Activated gamma-delta T cell treated with Interleukin-2 at 50 U/mL for 16 hours (primary cell): ENCODE measurements at places on chromosomes 1 and 21.

- DNase-seq: no peak
Observed at GRCh38 chr1:65084066-65084465, 63.9 kb upstream of the AK4 start.

- DNase-seq: no peak
Observed at GRCh38 chr1:28646040-28646439, 2.4 kb upstream of the RNU11 start.

DNA sequence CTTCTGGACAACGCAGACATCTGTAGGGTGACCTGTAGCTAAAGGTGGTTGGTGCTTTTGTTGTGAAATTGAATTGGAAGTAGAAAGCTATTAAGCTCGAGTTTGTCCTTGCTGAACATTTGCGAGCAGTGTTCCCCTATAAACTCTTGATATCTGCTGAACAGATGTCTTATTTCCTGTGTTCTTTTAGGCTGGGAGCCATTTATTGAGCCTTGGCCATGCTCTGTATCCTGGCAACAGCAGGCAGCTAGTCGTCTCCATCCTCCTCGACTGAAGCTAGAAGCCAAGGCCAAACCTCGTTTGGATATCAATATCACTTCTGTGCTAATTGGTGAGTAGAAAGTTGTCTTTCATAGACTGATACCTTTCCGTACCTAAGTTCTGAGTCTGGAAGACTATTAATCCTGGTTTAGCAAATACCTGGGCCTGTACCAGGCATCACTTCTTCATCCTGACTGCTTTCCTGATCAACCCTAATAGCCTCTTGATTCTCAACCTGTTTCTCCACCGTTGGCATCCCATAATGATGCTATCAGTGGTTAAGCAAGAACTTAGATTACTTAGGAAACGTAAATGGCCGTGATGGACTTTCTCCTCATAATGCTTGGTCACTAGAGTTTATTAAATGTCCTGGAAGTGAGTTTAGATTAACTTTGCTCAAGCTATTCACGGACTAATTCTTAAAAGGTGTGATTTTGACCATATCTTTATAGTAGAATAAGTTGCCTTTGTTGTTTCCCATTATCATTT lies 103.4 kb downstream of the VPS13D start:
- no peak for DNase-seq

- no peak for DNase-seq
Observed at GRCh38 chr1:74697832-74698231, 24.2 kb upstream of the ERICH3 start.

- DNase-seq: no peak
Observed at GRCh38 chr1:219544163-219544846, 68.6 kb downstream of the ZC3H11B start.

DNA sequence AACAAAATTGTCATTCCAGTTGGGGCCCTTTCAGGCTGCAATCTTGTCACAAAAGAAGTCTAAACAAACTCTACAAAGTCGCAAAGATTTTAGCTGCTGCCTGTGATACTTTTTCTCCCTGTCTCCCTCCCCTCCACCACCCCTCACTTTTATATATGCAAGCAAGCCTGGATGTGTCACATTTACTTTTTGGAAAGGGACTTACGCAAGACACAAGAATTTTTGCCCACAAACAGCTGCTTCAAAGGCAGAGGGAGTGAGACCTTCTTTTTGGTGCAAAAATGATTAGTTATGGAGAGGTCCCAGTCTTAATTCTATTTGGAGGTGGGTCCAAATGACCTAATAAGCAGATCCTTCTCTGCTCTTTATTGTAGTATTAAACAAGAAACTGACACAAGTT lies 22.9 kb upstream of the RALGPS2 start:
- no peak for DNase-seq

- DNase-seq: no peak
Observed at GRCh38 chr1:161981126-161981525, 42.5 kb downstream of the OLFML2B start.

- no peak for DNase-seq
Observed at GRCh38 chr1:96882096-96882495, 160.5 kb downstream of the PTBP2 start.

DNA sequence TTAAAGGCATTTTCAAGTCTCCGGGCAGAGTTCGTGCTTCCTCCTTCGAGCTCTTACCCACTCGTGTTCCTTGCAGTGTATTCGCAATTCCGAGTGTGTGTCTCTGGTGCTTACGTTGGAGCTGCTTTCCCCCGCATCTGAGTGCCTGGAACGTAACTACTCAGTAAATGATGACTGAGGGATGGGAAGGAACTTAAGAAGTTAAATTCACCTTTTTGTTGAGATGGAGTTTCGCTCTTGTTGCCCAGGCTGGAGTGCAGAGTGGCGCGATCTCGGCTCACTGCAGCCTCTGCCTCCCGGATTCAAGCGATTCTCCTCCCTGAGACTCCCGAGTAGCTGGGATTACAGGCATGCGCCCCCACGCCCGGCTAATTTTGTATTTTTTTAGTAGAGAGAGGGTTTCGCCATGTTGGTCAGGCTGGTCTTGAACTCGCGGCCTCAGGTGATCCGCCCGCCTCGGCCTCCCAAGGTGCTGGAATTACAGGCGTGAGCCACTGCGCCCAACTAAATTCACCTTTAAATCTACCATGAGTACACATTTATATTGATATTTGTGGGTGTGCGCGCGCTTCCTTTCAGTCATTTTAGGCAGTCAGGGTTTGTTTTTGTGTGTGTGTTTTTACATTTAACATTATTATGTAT lies 837 bp downstream of the NDUFS5 start:
- DNase-seq: no peak

DNA sequence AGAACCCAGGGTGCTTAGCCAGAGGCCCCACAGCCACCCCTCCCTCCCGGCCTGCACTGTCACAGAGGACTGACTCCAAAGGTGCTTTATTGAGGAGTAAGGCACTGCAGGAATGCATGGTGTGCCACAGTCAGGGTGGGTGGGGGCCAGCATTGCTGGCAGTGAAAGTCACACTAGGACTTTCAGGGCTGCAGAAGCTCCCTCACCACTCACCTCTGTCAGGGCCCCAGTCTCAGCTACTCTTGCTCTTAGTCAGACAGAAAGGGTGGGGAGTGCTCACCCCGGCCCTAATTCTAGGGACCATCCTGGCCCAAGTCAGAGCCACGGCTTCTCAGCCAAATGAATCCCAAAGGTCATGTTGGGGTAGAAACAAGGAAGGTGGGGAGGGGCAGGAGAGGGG lies 19.4 kb downstream of the KNCN start:
- DNase-seq: no peak

GRCh38 chr1:193568512-193568911 lies 382.1 kb upstream of the B3GALT2 start:
- no peak for DNase-seq

DNA sequence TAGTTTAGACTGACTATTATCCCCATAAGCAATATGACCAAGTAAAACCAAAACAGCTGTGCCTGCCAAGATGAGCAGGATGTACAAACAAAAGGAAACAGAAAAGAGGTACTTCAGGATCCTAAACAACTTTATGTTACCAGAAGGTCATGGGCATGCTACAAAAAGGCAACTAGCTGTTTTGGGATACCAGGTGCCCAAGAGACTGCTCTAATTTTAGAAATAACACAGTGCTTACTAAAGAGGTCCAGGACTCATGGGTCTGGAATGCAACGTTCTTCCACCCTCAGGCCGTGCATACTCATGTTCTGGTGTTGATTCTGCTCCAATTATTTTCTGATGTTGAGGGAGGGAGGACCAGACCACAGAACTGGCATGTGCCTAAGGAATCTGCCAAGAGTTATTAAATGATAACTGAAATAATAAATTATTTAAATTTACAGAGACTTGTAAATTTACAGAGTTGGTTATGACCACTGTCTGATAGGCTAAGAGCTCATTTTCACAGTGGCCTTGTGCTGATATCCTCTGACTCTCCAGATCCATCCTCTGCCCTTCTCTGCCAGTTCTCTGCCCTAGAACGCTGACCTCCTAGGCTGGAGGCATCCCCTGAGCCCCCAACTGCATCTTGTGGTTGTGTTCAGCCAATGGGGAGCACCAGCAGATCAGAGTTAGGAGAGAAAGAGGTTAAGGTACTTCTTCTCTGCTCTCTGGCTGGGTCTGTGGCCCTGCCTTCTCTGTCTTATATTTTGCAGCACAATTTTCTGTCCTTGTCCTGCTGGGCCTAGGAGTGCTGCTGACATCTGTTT lies 37.7 kb upstream of the BCL10 start:
- no peak for DNase-seq

DNA sequence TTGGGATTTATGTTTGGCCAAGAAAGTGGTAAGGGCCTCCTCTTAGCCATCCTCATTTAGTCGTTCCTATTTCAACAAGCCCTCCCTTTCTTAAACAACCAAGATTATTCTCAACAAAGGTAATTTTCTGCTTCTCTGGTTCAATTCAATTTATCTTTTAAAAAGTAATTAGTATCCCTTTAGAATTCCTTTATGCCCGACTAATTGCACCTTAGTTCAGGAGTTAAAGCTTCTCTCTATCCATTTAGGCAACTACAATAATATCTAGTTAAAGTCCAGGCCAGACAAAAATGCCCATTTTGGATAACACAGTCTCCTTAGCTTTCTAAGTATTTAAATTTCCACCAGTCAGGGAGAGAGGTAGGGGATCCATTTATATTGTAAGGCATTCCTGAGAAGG lies 136.7 kb upstream of the MAGI3 start:
- DNase-seq: no peak

DNA sequence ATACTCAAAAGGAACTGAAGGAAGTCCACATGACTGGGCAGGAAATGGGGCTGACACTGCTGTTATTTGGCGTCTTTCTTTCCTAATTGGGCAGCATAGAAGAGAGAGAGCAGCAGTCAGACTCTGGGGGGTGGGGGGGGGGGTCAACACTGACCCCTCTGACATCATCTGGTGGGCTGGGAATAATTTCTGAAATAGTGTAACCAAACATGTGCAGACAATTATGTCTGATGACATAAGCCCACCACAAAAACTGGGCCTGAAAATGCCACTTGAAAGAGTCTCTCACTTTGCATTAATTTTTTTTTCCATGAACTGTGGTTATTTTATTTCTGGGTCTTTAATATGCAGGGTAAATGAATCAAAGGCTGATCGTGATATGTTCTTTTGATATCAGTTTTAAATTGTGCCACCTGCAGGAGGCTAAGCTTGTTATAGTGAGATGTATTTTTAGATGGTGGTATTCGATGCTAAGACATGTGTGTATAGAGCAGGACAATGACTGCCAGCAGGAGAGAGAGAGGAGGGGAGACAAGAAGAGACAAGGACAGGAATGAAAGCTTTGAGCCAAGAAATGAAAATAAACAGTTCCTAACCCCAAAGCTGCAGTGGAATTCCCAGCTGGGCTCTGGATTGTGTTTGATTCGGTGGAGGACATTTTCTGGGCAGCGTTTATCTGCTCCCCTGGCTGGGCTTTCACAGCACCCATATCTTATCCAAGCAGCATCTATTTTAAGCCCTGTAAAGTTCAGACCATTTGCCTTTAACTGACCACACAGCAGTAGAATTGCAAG lies 264.7 kb downstream of the PBX1 start:
- no peak for DNase-seq

DNA sequence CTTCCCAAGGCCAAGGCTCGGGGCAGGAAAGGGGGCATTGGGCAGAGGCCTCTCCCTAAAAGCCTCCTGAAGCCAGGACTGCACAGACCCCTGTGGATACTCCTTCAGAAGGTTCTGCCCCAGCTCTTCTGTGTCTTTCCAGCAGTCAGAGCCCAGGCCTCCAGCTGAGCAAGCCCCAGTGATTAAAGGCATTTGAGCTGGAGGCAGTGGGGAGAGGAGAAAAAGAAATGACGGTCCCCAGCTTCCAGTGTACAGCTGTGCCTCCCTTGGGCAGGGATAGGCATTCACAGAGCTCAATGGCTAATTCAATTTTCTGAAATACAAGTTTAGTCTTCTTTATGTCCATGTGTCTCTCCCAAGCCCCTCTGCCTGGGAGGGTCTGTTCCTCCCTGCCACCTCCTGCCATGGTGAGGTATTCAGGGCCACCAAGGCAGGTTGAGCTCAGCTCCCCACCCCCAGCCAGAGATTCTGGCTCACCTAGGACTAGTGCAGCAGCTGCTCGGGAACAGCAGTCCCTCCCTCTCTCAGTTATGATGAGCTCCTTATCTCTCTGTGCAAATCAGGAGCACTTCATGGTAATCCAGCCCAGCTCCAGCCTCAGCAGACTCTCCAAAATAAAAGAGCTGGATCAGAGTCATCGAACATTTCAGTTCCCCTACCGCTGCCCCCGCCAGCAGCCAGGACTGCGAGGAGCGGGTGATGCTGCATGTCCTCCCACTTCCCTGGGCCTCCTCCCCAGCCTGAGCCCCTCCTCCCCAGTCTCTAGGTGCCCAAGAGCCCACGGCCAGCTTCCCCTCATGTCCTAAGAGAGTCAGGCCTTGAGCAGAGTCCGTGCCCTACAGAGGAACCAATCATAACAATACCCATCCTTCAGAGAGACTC lies 208.4 kb upstream of the ZC3H12A start:
- DNase-seq: no peak

DNA sequence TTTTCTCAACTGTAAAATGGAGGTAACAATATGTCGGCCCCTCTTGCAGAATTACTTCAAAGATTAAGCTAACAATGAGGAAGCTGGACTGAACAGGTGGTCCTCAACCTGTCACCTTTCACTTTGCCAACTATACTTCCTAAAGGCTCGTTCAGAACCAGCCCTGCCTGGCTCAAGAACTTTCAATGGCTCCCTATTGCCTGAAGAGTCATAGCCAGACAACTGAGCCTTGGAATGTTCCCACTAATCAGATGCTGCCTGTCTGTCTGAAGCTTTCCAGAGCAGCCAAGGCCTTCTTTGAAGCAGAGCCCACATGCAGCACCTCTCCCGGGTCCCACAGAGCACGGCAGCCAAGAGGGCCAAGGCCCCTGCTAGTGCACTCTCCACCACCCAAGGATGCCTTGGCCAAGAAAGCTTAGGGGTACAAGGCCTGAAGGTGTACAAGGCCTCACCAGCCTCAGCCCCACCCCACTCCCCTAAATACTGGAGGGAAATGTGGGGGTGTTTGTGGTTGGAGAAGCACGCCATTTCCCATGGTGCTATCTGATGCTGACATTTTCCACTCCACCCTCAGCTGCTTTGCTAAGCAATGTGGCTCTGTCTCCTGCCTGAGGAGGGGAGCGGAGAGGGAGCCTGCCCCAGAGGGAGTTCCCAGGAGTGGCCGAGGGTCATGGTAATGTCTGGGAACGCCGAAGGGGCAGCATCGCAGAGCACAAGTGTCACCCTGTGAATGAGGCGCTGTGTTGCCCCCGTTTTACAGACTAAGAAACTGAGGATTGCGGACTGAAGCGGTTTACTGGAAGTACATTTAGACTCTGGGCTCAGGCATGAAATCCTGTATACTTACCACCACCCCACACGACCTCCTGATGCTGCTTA lies 8.2 kb upstream of the LAPTM5 start:
- no peak for DNase-seq

GRCh38 chr1:200415789-200416593 lies 6.2 kb upstream of the ZNF281 start:
- DNase-seq: no peak

GRCh38 chr1:21933397-21934248 lies 3.5 kb downstream of the HSPG2 start:
- no peak for DNase-seq

GRCh38 chr1:22889213-22889827 lies 83.3 kb downstream of the LACTBL1 start:
- DNase-seq: no peak
